ENCODE measurements at places on chromosomes 4 and X.

GRCh38 chr4:83748711-83749110 lies 212.8 kb downstream of the GPAT3 start:
- DNase-seq: no peak

GRCh38 chr4:168731706-168732414 lies 235.0 kb downstream of the PALLD start:
- DNase-seq: no peak

DNA sequence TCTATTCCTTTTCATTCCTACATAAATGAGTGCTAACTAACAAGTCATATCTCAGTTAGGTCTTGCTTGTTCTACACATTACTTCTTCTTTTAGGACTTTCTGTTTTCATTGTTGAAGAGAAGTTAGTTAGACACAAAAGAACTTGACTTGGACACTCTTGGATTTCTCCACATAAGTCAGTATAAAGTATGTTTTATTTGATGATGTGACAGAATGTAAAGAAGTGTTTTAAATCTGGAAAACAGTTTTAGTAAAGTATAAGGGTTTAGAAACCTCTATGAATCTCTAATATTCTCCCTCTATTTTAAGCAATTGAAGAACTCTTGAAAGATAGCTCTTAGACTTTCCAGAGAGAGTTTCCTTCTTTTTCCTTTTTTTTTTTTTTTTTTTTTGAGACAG lies 38.6 kb upstream of the TMEM33 start:
- DNase-seq: no peak

DNA sequence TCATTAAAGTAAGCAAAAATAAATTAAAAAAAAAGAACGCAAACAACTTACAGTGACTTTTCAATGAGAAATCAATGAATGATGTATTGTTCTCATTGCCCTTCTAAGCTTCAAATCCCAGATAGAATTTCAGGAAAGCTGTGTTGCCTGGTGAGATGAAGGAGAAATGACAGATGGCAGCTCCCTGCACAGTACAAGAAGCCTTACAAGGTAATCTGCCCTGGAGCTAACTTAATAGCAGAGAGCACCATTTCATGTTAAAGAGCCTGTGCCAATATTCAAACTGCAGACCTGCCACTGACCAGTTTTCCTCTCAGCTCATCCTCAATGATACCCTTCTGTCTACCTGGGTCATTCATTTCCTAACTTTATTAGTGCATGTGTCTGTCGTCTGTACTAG lies 54.0 kb downstream of the GC start:
- DNase-seq: no peak

GRCh38 chr4:177109769-177110168 lies 199.9 kb upstream of the NEIL3 start:
- no peak for DNase-seq

DNA sequence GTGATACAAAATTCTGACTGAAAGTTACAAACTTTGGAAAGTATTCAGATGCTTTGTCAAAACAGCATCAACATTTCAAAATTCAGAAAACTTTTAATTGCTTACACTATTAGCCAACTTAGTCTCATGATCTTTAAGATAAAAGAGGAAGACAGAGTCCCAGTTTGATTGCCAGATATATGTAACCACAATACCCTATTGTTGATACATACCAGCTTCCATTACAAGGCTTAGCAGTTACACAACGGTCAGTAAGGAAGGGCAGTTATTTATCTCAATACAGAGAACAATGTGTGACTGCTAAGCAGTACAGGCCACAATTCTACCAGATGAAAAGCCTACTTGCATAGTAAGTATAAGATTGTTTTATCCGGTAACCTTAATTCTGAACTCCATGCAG lies 138.4 kb downstream of the SPANXN3 start:
- no peak for DNase-seq

All from foreskin fibroblast (primary cell).